ENCODE measurements at places on chromosomes 16 and 17.

- DNase-seq: no peak
Observed at GRCh38 chr17:81523402-81524038, 4.7 kb upstream of the FSCN2 start.

DNA sequence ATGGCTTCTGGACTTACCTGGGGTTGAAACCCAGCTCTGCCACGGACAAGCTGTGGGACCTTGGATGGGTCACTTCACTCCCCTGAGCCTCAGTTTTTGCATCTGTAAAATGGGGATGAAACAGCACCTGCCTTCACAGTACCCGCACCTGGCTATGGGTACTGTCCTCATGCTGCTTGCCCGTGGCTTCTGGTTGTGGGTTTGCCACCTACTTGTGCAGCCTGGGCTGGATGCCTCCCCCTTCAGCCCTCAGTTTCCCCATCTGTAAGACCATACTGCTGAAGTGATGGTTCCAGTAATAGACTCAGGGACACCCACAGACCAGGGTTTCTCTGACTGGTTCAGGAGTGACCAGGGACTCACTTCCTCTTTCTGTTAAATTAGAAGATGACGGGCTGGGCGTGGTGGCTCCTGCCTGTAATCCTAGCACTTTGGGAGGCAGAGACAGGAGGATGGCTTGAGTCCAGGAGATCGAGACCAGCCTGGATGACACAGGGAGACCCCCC, 9.4 kb downstream of the GLIS2 start:
- no peak for DNase-seq

DNA sequence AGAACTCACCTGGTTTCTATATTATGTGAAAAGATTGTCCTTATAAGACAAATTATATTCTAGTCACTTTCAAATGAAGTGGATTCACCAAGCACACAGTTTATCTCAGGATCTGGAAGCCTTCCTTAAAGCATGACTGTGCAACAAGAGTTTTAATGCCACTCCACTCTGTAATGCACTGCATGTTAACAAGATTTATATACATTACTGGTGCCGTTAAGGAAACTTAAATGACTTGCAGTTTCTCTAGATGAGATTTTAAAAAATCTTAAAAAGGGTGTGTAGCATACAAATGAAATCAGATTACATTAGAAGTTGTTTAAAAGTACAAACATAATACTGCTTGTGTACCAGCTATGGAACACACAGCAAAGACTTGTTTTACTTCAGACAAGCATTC, 150.8 kb downstream of the SNX11 start:
- DNase-seq: no peak

GRCh38 chr17:49196520-49196919, 13.9 kb downstream of the GNGT2 start:
- DNase-seq: no peak

DNA sequence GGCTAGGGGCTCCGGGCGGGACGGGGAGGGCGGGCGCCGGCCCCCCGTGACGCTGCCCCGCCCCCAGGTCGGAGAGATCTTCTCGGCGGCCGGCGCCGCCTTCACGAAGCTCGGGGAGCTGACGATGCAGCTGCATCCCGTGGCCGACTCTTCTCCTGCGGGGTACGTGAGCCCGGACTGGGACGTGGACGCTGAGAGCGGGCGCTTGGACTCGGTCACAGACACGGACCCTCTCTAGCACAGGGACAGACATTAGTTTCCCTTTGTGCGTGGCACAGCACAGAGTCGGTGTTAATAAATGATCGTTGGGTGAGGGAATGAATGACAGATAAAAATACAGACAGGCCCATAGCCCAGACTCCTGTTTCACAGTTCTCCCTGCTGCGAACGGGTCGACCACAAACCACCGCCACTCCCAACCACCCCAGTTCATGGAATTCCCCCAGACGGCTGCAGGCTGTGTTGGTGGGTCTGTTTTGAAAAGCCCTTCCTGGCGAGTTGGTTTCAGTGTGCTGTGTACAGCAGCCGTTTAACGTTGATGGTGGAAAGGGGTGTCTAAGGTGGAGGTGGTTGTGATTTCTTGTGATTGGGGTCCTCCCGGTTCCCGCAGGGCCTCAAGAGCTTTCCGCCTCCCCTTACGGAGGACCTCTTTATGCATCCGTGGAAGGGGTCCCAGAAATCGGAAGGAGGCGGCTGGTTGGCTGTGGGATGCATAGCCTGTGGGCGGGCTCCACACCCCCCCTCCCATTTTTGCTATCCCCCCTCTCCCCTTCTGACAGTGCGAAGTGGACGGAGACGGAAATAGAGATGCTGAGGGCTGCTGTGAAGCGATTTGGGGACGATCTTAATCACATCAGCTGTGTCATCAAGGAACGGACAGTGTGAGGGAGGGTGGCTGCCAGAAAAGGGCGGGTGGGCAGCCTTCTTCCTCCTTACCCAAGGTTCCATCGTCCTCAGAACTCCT, 2.9 kb downstream of the RNASEK start:
- DNase-seq: no peak

DNA sequence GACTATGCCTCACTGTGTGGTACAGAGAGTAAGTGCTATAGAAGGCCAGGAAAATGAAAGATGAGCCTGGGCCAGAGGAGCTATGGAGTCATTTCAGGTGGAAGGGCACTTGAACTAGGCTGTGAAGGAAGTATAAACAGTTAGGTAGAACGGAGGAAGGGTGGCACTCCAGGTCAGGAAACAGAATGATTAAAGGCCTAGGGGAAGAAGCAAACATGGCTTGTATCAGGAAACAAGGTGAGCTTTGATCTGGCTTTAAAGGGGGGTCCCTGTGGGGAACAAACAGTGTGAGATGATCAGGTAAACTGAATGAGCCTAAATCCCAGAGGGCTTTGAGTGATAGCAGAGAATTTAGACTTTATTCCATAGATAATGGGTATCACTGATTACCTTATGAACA, 16.9 kb downstream of the MAP3K3 start:
- no peak for DNase-seq

DNA sequence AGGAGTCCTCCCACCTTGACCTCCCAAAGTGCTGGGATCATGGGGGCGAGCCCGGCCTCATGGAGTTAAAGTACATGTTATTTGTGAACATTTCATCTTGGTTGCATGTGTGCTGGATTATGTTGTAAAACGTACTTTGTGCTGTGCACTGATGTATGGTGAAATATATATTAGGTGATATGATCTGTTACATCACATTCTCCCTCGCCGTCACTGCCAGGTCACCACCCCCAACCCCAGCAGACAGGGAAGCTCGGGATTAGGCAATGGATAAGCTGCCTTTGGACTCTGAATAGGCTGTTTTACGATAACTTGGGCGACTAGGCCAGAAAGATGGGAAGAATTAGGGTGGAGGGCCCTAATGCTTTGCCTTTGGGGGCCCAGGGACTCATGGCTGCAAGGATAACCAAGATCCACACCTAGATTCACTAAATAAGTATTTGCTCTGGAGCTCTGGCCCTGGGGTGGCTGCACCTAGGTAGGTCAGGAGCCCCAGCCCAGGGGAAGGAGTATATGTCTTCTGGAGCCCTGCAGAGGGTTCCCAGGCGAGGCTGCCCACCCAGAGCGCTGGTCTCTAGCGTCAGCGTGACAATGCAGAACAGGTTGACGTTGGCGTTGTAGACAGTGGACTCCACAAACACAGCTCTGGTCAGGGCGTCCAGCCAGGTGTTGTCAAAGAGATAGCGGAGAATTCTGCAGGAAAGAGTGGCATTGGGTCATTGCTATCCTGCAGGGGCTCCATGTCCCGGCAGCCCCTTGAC, 27.1 kb upstream of the GCSH start:
- no peak for DNase-seq

DNA sequence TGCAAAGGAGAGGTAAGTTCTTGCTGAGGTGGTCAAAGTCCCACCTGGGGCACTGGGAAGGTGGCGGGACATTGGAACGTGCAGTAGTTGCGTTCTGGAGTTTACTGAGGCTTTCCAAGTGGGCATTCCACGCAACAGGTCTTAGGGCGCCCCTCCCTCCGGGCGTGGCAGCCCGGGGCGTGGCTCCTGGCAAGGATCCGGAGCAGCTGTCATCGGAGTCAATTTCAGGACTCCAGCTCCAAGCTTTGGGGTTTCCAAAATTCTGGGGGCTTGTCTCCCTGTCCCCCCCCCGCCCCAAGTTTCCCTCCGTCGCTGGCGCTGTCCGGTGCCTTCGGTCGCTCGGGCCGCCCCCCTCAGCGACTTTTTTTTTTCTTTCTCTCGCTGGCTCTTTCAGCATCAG, 43.1 kb upstream of the AMZ2 start:
- no peak for DNase-seq

DNA sequence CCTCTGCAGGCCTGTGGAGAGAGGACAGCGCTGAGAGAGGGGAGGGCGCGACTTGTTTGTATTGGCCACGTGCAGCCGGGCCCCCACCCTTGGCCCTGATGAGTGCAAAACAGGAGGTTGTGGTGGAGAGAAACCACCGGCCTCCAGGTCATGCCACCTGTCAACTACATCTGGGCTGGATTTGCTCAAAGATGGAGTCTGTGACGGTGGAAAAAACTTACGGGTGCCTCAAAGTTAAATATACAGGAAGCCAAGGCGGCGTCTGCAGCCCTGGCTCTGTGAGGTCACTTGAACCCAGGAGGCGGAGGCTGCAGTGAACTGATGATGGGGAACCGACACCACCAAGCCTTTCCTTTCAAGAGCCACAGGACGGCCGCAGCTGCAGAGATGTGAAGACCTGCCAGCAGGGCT, 15.7 kb downstream of the C16orf74 start:
- no peak for DNase-seq

GRCh38 chr17:49316889-49317675, 45.0 kb downstream of the ZNF652 start:
- DNase-seq: no peak

- no peak for DNase-seq
Observed at GRCh38 chr16:87541147-87541871, 48.5 kb upstream of the ZCCHC14 start.

DNA sequence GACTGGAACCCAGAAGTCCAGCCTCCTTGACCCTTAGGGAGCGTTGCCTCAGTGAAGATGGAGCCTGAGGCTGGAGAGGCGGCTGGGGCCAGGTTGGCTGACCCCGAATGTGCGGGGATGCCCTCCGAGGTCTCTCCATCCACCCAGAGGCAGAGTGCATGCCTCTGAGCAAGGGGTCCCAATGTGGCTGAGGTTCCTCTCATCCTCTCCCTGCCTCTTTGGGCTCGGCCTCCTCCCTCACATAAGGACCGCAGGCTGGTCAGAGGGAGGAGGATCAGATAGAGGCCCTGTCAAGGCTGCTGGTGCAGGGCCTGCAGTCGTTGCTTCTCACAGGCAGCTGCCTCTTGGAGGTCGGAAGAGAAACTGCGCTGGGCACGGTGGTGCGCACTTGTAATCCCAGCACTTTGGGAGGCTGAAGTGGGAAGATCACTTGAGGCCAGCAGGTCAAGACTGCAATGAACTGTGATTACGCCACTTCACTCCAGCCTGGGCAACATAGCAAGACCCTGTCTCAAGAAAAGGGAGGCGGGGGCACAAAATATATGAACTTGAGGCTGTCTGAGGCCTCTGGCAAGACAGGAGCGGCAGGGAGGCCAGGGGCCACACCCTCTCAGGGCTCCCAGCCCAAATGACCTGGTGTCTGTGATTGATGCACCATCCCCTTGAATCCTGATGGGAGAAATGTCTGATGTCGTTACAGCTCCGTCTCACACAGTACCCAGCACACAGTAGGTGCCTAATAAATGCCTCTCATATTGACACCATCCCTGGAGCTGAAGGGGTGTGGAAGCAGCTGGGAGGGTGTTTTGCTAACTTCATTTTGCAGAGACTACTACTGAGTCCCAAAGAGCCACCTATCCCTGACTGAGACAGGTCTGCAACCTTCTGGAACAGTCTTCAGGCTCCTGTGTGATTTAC, 220.1 kb upstream of the GSE1 start:
- DNase-seq: no peak

- DNase-seq: no peak
Observed at GRCh38 chr17:1011760-1012735, 15.1 kb downstream of the TIMM22 start.

- DNase-seq: no peak
Observed at GRCh38 chr17:35542990-35543389, 5.5 kb upstream of the SLFN12L start.

DNA sequence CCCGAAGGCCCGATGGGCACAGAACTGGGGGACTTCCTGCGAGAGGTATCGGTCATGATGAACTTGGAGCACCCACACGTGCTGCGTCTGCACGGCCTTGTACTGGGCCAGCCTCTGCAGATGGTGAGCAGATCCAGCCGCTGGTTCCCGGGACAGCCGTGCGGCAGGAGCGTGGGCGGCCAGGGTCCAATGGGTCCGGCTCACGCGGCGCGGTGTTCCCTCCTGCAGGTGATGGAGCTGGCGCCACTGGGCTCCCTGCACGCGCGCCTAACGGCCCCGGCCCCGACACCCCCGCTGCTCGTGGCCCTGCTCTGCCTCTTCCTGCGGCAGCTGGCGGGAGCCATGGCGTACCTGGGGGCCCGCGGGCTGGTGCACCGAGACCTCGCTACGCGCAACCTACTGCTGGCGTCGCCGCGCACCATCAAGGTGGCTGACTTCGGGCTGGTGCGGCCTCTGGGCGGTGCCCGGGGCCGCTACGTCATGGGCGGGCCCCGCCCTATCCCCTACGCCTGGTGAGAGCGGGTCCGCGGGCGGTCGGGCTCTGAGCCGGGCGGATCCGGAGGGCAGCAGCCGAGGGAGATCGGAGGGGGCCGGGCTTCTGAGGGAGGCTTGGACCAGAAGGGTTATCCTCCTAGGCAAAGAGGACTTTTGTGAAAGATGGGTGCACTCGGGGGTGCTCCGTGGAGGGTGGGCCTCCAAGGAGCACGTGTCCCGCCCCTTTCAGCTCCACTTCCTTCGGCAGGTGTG, 3.0 kb downstream of the TNK1 start:
- DNase-seq: no peak

GRCh38 chr16:17063201-17064139, 407.3 kb downstream of the XYLT1 start:
- DNase-seq: no peak

DNA sequence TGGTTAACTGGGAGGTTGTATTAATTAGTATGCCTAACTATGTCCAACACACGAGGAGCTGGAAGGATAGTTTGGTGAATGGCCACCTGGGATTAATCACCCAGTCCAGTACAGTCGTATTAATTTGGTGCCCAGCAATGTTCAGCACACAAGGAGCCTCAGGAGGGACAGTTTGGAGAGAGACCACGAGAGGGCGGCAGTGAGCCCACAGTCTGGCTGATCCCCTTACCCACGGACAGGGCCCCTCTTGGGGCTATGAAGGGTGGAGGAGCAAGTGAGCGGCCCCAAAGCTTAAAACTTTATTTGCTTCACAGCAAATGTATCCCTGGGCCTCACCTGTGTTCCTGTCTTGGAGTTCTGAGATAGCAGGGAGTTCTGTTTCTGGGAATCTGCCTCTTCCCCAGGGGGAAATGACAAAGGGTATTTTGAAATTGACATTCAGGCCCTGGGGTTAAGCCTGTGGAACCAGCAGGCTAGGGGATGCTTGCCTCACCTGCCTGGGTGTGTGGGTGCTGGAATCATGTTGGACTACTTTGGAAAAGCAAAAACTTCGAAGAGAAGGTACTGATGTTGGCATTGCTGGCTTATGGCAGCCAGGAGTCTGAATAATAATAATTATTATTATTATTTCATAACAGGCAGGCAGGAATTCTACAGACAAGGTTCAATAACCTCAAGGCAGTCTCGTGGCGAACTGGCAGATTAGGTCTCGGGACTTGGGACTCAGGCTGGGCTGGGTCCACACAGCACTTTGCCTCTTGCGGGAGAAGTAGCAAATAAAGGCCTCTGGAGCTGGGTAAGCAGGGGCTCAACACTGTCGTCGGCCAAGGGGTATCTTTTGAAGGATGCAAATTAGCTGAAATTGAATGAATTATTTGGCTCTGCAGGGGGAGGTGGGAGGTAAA, 227.6 kb upstream of the ASIC2 start:
- DNase-seq: no peak
